ENCODE measurements at places on chromosomes 2 and 18.

DNA sequence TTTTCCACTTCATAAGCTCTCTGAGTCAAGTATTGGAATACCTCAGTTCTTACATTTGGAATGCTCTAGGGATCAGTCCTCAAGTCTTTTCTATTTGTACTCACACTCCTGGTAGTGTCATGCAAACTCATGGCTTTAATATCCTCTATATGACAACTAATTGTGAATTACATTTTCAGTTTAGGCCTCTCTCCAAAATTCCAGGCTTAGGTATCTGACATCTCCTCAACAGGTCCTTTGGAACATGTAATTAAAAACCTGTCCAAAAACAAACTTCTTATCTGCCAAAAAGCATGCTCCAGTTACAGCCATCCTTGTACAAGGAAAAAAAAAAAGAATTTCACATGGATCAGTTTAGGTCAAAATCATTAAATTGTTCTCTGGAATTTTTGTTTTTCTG lies 1336.2 kb upstream of the NRXN1 start:
- DNase-seq = no peak

GRCh38 chr2:189022492-189022891 lies 48.3 kb downstream of the COL3A1 start:
- peak; percentile 96 for DNase-seq

DNA sequence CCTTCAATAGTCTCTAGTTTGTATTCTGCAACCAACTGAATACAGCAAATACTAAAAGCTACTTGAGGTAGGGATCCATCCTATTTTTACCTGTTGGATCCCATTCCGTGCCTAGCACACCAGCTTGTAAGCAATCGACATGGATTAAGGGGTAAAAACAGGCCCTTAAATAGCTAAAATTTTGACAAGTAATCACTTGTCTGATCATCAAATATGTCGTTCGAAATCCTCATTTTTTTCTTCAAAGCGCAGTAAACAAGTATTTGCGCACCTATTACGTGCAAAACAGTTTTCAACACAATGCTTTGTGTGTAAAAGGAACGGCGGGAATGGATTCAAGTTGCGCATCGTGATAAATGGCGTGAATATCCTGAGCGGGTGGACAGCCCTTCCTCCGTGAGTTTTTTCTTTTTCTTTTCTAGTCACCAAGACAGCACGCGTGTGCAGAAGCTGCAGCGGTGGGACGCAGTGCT lies 1.4 kb upstream of the ACVR2A start:
- DNase-seq = no peak

DNA sequence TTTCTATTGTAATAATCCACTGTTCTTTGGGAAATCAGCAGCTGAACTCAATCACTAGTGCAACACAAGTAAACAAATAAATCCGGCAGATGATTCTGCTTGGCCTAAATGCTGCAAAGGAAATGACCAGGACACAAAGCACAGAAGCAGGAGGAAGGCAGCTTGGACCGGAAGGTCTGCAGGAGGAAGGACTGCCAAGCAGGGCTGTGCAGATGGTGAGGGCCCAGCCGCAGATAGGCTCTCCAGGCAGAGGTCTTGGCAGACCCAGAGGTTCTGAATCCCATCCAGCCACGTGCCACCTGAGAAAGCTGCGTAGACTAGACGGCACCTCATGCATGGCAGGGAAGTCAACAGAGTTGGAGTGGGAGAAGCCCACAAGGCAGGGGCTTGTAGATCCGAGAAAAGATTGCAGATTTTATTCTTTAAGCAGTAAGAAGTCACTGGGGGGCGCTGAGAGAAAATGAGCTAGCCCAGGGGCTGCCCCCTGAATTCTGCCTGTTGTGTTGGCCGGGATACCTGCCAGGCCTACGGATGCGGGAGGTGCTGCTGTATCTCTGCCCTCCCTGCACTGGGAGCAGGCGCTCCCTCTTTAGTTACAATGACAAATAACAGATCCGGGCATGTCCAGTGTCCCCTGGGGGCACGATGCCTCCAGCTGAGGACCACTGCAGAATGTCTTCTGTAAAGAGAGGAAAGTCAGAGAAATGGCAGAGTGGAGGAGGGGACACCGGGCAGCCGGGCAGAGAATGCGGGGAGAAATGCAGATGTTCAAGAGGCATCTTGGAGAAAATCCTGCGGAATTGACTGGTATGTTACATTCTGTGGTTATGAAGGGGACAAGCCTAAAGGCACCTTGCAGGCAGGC lies 153.5 kb downstream of the PXDN start:
- no peak for DNase-seq

- DNase-seq = peak; percentile 2
Observed at GRCh38 chr2:190501702-190502407, 32.7 kb downstream of the NEMP2 start.

DNA sequence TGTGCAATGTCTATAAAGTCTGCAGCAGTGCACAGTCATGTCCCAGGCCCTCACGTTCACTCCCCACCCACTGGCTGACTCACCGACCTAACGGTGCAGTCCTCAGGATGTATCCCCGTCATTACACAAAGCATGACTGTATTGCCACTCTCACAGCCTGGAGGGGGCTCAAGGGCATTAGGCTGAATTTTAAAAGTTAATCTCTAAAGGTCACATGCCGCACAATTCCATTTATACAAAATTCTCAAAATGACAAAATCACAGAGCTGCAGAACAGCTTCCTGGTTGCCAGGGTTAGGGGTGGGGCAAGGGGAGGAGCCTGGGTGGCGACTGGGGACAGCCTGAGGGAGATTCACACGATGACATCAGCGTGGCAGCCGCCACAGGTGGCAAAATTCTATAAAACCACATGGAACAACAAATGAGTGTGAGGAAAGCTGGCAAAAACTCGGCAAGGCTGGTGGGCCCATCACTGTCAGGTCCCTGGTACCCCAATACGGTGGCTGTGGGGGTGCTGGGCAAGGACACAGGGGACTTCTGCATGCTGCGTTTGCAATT lies 97.6 kb downstream of the NDUFA10 start:
- peak; percentile 93 for DNase-seq

DNA sequence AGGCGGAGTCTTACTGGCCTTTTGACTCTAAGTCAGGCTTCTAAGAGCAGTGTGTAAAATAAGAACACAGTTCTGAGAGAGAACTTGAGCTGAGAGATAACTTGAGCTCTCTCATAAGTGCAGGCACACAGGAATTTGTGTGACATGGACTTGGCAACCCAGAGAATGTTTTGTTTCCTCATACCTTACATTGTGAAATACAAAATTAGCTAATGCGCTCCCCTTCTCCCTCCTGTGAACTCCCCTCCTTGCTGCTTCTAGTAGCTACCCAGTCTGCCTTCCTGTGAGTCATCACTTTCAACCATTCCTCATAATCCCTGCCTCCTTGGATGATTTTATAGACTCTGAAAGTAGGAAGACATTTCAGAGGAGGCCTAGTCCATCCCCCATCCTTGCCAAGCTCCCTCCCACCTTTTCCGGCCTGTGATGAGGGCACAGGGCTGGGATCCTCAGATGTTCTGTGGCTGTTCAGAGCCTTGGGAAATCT lies 22.6 kb downstream of the FER1L5 start:
- peak; percentile 98 for DNase-seq

All from fibroblast of mammary gland (primary cell).